NCI-H774 (cell line): ENCODE measurements at places on chromosomes 13 and 19.

DNA sequence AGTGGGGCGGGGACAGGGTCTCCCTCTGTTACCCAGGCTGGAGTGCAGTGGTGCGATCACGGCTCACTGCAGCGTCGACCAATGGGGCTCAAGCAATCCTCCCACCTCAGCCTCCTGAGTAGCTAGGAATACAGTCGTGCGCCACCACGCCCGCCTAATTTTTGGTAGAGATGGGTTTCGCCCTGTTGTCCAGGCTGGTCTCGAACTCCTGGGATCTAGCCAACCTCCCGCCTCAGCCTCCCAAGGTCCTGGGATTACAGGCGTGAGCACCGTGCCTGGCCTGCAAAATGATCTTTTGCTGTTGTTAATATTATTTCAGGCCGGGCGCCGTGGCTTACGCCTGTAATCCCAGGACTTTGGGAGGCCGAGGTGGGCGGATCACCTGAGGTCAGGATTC, 621 bp upstream of the TGDS start:
- DNase-seq, result no peak

DNA sequence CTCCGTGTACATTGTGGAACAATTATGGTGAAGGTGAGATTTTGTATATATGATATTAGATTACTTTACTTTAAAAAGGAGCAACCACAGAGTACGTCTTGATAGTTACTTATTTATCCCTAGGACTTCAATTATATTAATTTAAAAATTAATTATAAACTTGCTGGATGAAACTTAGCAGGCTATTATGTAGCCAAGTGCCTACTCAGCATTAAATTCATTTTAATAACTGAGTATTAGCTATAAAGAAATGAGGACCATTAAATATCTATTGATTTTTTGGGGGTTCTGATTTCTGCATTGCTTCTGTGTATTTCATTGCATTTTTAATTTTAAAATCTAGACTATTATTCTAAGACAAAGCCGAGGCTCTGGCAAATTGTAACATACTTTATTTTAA, 109.4 kb downstream of the HS6ST3 start:
- no peak for DNase-seq

DNA sequence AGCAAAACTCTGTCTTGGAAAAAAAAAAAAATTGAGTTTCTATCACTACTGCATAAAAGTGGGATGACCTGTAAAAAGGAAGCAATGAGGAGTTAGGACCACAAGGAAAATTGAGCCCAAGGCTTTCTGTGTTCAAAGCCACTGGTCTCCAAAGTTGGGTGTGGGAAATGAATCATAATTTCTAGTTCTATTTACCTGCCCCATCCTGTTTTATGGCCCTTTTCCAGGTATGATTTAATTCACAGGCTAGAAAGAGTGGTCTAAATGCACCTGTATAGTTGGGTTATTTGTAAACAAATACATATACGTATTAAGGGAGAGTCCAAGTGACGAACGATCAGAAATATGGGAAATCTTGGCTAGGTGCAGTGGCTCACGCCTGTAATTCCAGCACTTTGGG, 5.9 kb upstream of the DCAF15 start:
- no peak for DNase-seq

GRCh38 chr19:45446295-45446694, 21.5 kb upstream of the FOSB start:
- no peak for DNase-seq

- no peak for DNase-seq
Measured at GRCh38 chr13:110001670-110002275, 215.4 kb upstream of the IRS2 start.

DNA sequence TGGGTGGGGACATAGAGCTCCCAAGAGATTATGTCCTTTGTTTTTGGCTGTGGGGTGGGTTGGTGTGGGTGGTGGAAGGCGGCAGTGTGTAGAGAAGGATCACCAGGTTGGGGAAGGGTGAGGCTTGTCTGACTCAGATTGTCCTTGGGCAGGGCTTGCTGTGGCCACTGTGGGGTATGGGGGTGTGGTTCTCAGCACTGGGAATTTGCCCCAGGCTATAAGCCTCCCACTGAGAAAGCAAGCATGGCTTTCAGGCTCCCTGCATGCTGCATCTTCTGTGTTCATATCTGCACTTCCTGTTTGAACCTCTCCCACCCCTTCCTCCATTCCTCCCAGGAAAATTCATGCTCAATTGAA, 34.9 kb downstream of the DNAJC15 start:
- DNase-seq, result no peak

DNA sequence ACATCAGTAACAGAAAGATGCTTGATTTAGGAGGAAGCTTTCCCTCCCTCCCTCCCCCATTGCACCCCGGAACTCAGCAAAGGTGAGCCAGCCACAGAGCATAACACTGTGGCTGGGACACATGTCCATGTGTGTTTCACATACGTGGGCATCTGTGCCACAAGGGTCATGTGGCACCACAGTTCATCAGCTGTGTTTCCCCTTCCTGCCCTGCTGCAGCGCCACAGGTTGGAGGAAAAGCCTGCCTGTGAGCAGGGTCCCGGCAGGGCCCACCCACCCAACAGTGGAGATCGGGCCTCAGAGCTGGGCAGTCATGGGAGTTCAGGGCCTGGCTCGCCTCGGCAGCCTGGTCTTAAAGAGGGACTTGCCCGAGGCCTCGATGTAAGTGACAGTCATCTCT, 2.8 kb downstream of the ACP5 start:
- DNase-seq, result no peak

DNA sequence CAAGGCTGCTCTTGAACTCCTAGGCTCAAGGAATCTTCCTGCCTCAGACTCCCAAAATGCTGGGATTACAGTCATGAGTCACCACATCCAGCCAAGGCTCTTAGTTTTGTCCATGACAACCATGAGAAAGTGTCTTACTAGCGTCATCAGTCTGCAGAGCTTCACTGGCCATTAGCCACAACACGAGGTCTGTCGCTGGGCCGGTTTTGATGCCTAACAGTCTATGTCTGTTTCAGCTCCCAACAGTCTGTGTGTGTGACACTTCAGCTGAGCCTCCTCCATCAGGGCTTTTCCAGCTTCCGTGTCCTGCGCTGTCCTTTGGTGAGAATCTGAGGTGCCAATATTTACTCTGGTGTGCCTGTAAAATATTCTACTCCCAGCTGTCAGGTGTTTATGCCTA, 47.6 kb downstream of the CEP89 start:
- DNase-seq, result peak; percentile 54

DNA sequence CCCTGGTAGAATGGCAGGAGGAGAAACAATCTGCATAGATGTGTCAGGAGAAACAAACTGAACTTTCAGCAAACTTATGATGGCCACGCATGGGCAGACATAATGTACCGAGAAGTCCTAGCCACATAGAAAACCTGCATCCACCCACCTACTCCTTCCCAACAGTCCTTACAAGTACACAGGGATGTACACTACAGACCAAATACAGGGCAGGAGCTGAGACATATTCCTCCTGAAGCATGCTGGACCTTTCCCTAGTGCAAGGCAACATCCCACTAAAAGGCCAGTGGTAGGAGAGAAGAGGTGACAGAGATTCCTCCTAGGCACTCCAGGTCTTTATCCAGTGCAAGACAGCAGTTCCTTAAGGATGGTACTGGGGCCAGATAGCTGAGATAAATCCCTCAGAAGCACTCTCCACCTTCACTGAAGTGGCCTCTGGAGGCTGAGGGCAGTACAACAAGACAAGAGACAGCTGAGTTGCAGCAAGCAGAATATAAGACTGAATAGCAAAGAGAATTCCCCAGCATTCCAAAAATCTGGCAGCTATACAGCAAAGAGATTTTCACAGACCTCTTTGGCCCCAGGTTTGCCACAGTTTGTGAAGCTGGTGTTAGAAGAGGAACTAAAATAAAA, 18.3 kb downstream of the VWA8 start:
- DNase-seq, result no peak

- DNase-seq, result no peak
Measured at GRCh38 chr19:50198431-50199258, 4.8 kb upstream of the MYH14 start.

- peak; percentile 8 for DNase-seq
Measured at GRCh38 chr13:42894765-42895243, 97.2 kb downstream of the EPSTI1 start.

- no peak for DNase-seq
Measured at GRCh38 chr19:7792281-7792680, 29.2 kb downstream of the CLEC4M start.
